Glutamatergic neuron (in vitro differentiated cells): ENCODE measurements at places on chromosomes 12 and 14. TPM values are rescaled to one million over a fixed set of nuclear protein-coding genes. Genes with fewer than 3 reads are reported as not detected.
A peak's percentile ranks its signal among the peaks of the same experiment; 100 is the strongest.

DNA sequence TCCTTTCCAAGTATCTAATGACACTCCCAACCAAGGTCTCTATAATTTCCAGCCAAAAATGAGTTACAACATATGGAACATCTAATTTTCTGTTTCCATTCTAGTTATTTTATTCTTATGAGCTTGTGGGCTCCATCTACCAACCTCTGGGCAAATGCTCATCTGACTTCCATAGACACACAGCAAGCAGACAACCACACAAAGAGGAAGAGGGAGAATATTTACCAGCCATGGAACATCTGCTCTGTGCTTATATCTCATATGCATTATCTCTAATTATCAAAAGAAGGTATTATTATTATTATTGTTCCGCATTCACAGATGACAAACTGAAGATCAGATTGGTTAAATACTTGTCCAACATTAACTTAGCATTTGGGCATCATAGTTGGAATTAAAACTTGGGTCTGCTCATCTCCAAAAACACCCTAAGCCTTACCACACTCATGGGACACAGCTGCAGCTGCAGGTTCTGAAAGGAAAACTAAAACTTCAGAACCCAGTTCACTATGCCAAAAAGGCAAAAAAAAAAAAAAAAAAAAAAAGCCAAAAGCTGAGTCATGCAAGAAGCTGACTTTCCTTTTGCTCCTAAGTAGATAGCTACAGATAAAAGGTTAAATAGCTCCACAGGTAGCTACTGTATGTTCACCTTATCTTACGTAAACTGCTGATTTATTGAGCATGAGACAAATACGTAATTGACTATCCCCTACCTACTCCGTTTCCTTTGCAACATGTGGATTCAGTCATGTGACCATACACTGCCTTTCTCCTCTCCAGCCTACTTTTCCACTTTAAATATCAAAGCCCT is 23.6 kb upstream of the TCL1B start:
- DNase-seq, result no peak

- DNase-seq, result no peak
Observed at GRCh38 chr12:127054531-127054930, 1212.4 kb upstream of the TMEM132C start.

OR4K15 gene
- not detected for total RNA-seq

GRCh38 chr14:23042162-23042965 is at the start of gene PSMB11:
Gene PSMB11 (plus strand): TSS chr14:23042212. CDS start chr14:23042226, 14 bp downstream.
- no peak for DNase-seq

TPPP2 gene
- not detected for total RNA-seq

DNA sequence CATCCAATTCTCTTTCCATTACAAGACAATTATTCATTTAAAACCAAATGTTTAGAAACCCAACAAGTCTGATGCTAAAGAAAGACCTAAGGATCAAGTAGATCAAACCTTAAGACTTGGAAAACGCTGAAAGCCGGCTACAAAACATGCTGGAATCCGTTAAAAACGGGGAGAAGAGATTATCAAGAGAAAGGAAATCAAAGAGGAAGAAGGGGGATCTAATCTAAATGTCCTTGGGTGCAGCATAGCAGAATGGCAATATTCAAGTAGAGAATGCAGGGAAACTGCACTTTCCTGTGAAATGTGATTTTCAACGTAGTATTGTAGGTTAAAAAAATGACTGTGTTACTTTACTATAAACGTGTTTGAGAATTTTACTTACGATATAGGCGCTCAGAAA is 1.3 kb downstream of the PPP1R13B start:
- no peak for DNase-seq

DNA sequence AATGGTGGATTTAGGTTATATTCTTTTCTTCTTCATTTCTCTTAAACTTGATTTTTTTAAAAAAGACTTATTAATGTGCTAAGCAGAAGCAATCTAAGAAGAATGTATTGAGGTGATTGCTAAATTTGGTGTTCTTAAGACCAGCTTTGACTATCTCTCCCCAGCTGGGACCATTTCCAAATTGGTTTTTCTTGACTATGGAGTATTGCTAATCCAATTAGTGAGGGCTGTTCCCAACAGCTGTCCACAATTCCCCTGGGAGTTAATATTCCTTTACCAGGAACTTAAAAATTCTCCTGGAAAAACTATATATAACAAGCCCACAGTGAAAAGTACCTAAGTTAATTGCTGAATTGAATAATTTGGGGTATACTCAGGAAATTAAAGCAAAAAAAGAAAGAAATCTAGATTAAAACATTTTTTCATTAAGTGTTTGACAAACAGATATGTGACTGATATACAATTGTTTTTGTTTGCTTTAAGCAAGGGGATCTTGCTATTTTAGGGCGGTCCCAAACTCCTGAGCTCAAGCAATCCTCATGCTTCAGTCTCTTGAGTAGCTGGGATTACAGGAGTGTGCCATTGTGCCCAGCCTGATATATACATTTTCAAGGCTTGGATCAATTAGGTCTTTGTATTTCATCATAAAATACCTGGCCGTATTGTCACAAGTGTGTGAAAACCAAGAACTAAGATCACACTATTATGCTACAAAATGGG is 105.0 kb downstream of the FAR2 start:
- peak; percentile 26 for DNase-seq

DNA sequence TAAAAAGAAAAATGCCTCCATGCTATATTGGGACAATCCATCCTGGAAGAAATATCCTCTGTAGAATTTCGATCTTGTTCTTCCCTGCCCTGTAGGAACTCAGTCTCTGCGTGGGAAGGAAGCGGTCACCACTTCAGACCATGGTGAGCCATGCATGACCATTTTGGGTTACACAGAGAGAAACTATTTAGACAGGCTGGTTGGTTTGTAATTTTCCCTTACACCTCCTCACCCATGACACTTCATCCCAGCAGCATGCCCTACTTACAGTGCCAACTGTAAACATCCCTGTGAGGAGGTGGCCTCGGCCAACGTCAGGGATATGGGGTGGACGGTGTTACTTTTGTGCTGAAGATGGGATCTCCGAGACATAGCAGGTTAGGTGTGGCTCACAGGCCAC is 121.4 kb downstream of the SMOC1 start:
- DNase-seq, result no peak

MANSC4 gene
- not detected for total RNA-seq

TAS2R42 gene
- total RNA-seq, result not detected

- no peak for DNase-seq
Observed at GRCh38 chr12:3671330-3672112, 81.4 kb downstream of the CRACR2A start.

- DNase-seq, result no peak
Observed at GRCh38 chr12:19712041-19712440, 272.7 kb downstream of the AEBP2 start.

SPIC gene
- not detected for total RNA-seq

- no peak for DNase-seq
Observed at GRCh38 chr14:90678420-90678819, 137.8 kb downstream of the TTC7B start.
